ENCODE measurements at places on chromosomes 4 and X.
A peak's percentile ranks its signal among the peaks of the same experiment; 100 is the strongest.

DNA sequence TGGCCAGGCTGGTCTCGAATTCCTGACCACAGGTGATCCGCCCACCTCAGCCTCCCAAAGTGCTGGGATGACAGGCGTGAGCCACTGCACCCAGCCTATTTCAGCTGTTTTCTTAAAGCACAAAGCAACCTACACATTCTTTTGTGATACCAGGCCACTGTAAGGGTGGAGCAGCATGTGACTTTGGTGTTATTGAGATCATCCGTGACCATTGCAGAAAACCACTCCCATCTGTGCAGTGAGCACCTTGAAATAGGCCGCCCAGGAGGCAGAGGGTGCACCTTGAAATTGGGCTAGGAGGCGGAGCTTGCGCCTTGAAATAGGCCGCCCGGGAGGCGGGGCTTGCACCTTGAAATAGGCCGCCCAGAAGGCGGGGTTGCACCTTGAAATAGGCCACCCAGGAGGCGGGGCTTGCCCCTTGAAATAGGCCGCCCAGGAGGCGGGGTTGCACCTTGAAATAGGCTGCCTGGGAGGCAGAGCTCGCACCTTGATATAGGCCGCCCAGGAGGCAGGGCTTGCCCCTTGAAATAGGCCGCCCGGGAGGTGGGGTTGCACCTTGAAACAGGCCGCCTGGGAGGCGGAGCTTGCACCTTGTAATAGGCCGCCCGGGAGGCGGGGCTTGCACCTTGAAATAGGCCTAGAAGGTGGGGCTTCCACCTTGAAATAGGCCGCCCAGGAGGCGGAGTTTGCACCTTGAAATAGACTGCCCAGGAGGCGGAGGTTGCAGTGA is 9.0 kb upstream of the SLC25A6 start:
- DNase-seq, result no peak

DNA sequence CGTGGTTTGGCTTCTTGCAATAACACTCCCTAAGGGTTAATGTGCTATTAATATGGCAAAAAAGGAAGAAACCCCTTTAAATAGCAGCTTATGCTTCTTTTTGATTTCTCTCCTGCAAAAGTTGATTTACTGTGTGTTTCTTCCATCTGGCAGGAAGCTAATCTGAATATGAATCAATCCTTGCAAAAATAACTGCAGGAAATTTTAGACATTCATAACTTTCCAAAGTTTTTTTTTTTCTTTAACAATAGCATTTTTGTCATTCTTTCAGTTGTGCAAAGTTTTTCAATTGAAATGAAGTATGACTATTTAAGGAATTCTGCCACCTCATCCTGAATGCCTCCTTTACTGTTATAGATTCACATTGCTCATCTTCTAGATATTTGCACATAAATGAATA is 115.6 kb downstream of the SPANXA1 start:
- peak; percentile 20 for DNase-seq

GRCh38 chrX:38216642-38217041 is 4.0 kb downstream of the SRPX start:
- no peak for DNase-seq

DNA sequence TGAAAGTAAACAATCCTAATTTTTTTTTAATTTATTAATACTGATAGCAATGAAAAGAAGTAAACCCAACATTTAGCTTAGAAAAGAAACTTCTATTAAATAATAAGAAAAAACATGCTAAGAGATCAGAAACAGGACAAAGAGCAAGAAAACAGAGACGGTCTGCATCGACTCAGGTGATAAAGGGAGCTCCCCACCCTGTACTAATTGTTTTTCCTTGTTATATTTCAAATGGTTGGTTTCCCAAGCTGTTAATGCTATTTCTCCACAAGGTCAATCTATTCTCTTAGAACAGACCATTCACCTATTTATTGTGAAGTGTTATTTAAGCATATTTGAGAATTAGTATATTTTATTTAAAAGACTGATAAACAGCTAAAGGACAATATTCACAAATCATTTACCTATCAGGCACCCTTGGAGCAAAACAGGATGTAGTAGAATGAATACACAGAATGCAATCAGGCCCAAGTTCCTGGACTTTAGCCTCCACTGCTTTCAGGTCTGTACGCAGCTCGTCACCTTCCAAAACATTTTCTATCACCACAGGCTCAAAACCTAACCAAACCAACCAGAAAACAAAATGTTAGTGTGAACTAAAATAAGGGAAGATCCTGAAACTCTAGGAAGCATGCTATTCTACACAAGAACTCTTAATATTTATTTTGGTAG is 5.5 kb downstream of the SEPSECS start:
- no peak for DNase-seq

GRCh38 chr4:133147921-133148689 is 989 bp upstream of the PCDH10 start:
- no peak for DNase-seq

DNA sequence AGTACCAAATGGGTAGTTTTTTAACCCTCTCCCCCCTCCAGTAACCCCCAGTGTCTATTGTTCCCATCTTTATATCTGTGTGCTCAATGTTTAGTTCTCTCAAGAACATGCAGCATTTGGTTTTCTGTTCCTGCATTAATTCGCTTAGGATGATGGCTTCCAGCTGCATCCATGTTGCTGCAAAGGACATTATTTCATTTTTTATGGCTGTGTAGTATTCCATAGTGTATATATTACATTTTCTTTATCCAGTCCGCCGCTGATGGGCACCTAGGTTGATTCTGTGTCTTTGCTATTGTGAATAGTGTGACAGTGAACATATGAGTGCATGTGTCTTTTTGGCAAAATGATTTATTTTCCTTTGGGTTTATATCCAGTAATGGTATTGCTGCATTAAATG is 31.9 kb upstream of the CLTRN start:
- DNase-seq, result no peak

GRCh38 chr4:69823481-69824186 is 36.3 kb downstream of the SULT1E1 start:
- DNase-seq, result no peak

DNA sequence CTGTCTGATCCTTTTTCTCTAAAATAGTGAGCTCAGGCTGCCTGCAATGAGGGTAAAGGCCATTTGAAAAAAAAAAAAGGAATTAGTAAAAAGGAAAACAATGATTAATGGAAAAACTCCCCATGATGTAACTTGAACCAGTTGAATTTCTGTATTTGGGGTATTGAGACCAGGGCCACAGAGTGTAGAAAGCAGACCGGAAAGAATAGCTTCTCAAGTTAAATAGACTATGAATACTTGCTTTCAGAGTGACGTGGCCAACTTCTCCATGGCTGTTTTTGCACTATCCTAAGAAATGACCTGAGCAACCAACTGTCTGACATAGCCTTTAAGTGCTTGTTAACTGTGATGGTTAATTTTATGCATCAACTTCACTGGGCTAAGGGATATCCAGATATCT is 222.1 kb upstream of the INTU start:
- DNase-seq, result no peak

GRCh38 chrX:21838937-21839333 is 482 bp upstream of the MBTPS2 start:
- no peak for DNase-seq

GRCh38 chrX:116239944-116240840 is 69.6 kb downstream of the AGTR2 start:
- DNase-seq, result peak; percentile 7

- no peak for DNase-seq
Measured at GRCh38 chrX:154436374-154436982, 476 bp upstream of the GDI1 start.

DNA sequence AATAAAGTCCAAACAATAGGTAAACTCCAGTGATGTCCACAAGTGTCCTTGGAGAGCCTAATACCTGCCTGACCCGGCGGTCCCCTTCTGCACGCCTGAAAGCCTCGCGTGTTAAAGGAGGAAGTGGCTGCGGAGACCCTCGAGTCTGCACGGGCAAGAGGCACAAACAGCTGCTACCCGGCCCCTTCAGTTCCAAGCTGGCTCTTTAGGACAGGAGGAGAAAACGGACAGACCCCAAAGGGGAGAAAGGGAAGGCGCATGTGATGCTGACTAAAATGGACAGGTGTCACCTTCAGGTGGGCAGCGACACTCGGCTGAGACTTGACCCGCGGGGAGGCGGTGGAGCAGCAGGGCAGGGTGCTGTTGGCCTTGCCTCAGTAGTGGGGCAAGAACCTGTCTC is 102.7 kb upstream of the TENM3 start:
- no peak for DNase-seq

GRCh38 chr4:107034996-107035818 is 906 bp downstream of the DKK2 start:
- DNase-seq, result no peak

DNA sequence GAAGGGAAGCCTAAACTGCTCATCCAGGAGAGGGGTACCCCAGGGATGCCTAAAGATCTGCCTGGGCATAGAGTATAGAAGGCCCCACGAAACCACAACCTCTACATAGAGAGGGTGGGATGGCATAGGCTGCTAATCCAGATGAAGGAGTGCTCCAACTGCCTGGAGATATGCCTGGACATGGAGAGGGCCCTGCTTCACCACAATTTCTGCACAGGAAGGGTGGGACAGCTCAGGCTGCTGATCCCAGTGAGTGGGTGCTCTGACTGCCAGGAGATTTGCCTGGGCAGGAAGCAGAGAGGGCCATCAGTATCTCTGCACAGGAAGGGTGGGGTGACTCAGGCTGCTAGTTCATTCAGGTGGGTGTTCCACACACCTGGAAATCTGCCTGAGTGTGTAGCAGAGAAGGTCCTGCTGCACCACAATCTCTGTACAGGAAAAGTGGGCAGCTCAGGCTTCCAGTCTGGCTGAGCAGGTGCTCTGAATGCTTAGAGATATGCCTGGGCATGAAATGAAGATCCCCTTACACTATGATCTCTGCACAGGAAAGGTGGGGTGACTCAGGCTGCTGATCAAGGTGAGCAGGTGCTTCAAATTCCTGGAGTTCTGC is 61.1 kb downstream of the ZNF518B start:
- DNase-seq, result no peak

DNA sequence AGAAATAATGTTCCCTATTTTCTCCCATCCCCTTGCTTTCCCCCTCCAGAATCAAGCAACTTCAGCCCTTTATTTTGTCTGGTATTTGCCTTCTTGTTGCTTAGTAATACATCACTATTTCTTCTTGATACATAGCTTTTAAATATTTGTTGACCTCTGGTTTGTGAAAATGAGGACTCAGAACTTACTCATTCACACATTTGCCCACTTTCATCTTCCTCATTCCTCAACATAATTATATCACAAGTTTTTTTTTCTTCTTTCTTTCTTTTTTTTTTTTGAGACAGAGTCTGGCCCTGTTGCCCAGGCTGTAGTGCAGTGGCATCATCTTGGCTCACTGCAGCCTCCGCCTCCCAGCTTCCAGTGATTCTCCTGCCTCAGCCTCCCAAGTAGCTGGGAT is 28.9 kb upstream of the NDUFC1 start:
- DNase-seq, result peak; percentile 12

- no peak for DNase-seq
Measured at GRCh38 chr4:42633605-42634388, 23.1 kb downstream of the ATP8A1 start.

- no peak for DNase-seq
Measured at GRCh38 chrX:20173856-20174255, 32.2 kb upstream of the EIF1AX start.

DNA sequence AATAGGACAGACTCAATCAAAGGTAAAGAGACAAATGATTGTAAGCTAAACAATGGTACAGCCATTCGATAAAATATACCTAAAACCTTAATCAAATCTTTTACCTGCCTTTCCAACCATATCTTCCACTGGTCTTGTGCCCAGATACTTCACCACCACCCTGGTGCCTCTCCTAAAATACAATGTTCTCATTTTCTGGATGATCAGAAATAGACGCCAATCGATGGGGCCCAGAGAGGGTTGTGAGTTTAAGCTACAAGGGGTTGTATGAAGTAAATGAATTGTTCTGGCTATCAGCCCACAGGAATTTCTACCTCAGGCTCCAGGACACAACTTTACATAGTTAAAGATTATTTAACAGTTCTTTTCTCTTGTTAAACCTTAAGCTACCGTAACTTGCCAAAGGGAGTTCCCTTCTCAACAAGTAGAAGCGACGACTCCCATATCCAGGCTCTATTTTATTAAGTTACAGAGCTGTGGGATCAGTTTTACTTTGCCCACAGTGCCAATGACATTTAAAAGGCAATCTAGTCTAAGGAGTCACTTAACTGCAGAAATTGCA is 99.1 kb downstream of the CHRNA9 start:
- no peak for DNase-seq

DNA sequence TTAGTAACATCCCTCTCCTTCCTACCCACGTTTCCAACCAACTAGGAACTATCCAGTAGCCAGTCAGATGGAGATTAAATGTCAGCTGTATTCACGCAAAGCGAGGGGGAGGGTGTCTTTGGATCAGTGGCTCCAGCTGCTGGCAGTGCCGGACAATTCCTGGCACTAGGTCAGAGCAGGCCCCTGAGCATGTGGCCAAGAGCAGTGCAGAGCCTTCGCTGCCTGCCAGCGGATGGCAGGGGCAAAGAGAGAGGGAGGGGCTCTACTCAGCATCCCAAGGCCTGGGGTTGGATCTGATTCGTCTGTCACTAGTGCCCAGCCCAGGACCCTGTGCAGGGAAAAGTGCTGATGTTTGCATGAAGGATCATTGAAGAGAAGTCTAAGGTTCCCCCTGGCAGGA is 28.7 kb upstream of the JAKMIP1 start:
- DNase-seq, result no peak

- DNase-seq, result no peak
Measured at GRCh38 chr4:172675232-172675631, 493.4 kb upstream of the GALNT7 start.

- no peak for DNase-seq
Measured at GRCh38 chrX:153803211-153804099, 9.0 kb downstream of the SSR4 start.

GRCh38 chrX:18210470-18210869 is 10.2 kb downstream of the BEND2 start:
- DNase-seq, result no peak

DNA sequence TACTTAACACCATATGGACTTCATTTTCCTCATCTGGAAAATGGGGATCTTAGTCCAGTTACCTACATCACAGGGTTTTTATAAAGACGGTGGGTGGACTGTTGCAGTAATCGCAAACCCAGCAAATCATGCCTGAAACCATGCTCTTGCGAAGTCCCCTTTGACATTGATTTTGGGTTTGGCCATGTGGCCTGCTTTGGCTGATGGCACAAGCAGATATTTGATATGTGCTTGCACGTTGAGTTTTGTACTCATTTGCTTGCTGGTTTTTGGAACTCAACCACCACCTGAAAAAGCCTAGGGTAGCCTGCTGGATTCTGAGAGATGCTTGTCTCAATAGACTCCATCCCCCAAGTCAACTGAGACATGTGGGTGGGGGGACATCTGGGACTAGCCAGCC is 14.4 kb upstream of the KLHL2 start:
- no peak for DNase-seq

GRCh38 chr4:106358899-106359298 is 9.7 kb downstream of the GIMD1 start:
- no peak for DNase-seq

- no peak for DNase-seq
Measured at GRCh38 chrX:104469771-104470170, 96.2 kb upstream of the IL1RAPL2 start.

- no peak for DNase-seq
Measured at GRCh38 chr4:54058171-54058570, 6.2 kb downstream of the CHIC2 start.
